ENCODE measurements at places on chromosomes 4 and X.

DNA sequence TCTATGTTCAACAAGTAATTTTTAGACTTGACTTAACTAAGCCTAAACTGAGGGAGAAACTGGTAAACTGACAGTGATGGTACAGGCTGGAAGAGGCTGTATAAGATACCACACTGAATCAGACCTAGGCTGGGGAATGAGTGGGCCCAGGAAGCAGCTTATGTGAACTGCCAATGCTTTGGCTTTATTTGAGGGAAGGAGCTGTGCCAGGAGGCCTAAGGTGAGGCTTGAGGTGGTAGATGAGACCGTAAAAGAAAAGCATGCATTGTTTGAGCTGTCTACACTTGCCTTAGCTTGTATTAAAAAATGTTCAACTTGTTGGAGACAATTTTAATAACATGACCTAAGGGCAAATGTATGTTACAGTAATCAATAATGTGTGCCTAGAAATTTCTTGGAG is 96.2 kb downstream of the RS1 start:
- DNase-seq: no peak

GRCh38 chrX:26778320-26778888 is 562.4 kb downstream of the MAGEB5 start:
- no peak for DNase-seq

GRCh38 chr4:124684301-124684700 is 28.2 kb downstream of the ANKRD50 start:
- DNase-seq: no peak

DNA sequence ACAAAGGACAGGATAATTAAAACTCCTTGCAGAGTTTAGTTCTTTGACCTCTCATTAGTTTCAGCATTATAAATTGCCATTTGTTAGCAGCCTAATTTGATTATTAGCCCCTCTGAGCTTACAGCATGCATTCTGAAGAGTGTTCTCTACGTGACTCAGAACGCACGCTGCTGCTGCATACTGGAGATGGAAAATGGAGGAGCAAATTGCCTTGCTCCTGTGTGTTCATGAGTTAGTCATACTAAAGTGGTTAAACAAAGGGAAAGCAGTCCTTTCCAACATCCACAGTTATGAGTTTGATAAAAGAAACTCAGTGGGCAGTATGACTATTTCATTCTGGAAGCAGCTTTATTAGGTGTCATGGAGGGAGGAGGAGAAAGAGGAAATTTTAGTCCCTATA is 922.5 kb downstream of the RPA4 start:
- DNase-seq: no peak

DNA sequence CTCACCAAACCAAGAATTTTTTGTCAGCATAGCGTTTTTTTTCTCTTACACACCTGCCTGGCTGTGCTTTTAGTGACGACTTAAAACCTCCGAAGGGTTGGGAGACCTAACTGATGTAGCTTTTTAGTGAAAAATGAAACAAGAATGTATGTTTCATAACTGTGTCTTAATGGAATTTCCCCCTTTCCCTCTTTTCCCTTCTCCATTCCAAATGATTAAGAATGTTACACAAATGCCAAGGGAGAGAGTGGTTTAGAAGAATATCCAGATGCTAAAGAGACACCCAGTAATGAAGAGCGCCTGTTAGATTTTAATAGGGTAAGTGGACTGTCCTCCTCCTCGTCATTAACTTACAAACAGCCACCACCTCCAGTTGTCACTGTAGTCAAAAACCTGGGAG is 33.2 kb upstream of the TBC1D14 start:
- no peak for DNase-seq

GRCh38 chrX:100263650-100264049 is 146.4 kb downstream of the PCDH19 start:
- no peak for DNase-seq

GRCh38 chr4:121454251-121454979 is 73.6 kb upstream of the QRFPR start:
- DNase-seq: peak; percentile 43

- no peak for DNase-seq
Observed at GRCh38 chr4:1451106-1451751, 45.0 kb upstream of the NKX1-1 start.

- DNase-seq: no peak
Observed at GRCh38 chrX:9905288-9905687, 61.9 kb upstream of the CLDN34 start.

GRCh38 chr4:121177246-121178137 is 13.4 kb upstream of the TNIP3 start:
- DNase-seq: no peak

DNA sequence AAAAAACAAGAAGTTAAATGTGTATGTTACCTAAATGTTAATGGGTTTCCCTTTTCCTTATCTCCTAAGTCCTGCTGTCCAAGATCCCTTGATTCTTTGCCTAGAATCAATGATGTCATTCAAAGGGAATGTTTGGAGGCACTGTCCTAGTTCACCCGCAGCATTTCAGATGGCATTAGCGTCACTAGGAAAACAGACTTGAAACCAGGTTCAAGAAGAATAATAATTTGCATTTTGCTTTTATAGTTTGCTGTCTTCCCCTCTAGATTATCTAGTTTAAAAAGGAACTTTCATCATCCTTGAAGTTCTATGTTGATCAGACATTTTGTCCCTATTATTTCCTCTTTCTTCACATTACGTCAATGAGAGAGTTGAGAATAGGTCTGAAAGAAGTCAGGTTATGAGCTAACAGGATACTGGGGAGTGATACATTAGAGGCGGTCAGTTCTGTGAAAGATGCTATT is 234.1 kb upstream of the PGRMC2 start:
- no peak for DNase-seq

DNA sequence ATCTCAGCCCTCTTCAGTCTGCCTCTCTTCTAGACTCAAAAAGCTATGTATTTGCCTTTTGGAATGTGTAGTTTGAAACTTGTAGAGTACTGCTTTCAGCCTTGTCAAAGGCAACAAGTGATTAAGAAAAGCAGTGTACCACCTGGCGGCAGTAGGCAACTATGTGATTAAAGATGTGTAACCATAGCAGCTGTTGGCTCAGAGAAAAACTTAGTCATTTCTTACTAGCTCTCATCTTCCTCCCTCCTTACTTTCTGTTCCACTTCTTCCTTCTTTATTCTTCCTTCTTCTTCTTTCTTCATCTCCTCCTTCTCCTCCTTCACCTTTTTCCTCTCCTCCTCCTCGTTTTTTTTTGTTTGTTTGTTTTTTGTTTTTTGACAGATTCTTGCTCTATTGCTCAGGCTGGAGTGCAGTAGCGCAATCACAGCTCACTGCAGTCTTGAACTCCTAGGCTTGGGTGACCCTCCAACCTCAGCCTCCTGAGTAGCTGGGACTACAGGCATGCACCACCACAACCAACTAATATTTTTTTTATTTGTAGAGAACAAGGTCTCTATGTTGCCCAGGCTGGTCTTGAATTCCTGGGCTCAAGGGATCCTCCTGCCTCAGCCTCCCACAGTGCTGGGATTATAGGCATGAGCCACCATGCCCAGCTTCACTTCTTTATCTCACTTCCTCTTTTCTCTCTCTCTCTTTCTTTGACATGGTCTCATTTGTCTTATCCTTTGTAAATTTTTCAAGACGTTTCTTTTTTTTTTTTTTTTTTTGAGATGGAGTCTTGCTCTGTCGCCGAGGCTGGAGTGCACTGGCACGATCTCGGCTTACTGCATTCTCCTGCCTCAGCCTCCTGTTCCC is 32.6 kb downstream of the ABHD18 start:
- DNase-seq: no peak

DNA sequence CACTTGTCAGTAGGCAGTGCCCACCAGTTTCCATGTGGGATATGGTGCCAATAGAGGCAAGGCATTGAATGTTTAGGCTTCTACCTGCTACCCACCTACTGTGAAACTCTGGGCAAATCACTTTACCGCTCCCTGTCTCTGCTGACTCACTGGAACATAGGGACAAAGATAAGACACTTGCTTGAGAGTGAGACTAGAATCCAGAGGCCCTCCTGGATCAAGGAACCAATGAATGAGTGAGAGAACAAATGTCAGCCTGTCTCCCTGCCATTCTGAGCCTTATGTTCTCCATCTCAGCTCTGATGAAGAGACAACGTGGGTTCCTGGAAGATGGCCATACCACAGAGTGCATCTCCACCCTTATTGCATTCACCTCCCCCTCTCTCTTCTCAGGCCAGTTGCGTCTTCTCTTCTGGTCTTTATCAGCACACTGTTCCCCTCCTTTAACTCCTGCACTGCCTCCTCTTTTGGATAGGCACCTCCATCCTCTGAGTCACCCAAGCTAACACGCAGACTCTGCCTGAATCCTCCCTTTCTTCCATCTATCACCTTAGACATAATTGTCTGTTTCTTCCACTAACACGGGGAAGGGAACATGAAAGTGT is 15.4 kb upstream of the PRRG3 start:
- DNase-seq: no peak

- peak; percentile 70 for DNase-seq
Observed at GRCh38 chr4:187364401-187364800, 631.2 kb upstream of the ZFP42 start.

DNA sequence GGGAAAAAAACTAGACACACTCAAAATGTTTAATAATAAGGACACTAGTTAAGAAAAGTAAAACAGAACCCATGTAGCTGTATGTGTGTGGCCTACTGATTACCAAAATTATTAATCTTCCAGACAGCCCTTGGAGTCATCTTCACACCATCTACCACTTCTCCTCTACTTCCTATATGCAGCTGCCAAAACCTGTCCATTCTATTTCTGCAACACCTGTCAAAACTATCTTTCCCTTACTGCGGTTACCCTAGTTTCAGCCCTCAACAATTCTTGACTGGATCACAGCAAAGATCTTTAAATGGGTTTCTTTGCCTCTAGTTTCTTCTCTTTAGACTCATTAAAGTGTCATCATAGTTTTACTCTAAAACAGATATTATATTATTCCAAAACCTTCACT is 72.6 kb downstream of the GPR82 start:
- no peak for DNase-seq
